Stimulated activated CD8-positive, alpha-beta memory T cell treated with anti-CD3 and anti-CD28 coated beads, Interleukin-15, amount 100 ng/mL, for 48 hours (primary cell): ENCODE measurements at places on chromosomes 3 and 15.

DNA sequence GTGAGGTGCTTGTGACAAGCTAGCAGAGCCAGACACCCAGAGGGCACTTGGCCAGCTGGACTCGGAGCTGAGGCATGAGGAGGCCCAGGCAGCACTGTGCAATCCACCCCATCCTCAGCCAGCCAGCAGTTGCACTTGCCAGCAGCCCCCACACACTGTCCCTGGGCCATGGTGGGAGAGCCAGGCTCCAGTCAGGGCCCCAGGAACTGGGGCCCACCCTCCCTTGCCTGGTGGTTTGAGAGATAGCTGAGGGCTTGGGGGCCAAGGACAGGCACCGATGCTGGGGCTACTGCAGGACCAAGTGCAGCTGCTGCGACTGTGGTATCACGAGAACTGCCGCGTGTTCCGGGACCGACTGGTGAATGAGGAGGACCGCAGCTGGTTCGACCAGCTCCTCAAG is 63.5 kb downstream of the DNAH1 start:
- no peak for DNase-seq

DNA sequence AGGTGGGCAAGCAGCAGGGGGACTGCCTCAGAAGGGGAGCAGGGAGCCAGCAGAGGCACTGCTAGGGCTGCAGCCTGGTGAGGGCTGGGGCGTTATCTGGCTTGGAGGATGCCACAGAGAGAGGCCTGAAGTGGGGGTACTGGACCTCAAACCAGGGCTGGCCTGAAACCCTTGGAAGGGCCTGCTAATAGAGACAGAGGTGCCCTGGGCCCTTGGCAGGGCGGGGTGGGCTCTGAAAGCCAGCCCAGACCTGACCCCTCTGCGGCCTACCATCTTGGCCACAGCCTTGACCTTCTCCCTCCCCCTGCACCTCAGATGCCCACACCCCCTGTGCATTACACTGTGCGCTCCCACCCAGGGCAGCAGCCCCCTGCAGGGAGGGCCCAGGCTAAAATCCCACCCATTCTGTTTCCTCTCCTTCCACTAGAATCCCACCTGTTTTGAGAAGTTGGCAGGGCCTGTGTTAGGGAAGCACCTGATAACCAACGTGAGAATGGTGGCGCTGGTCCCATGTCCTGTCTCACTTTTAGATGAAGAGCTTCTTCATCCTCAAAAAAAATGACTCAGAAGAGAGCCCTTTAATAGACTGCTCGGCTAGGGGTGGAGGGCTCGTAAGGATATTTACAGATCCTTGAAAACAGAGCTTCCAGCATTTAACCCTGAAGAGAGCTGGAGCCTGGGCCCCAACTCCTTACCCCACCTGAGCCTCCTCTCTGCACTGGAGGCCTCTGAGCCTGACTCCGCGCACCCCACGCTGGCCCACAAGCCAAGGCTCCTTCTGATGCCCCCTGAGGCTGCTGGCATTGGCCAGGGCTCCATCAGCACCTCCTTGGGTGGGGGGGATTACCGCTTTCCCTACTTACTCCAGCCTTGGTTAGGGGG is 29.8 kb downstream of the LOXL1 start:
- no peak for DNase-seq

- DNase-seq, result no peak
Observed at GRCh38 chr3:178320456-178321351, 215.5 kb upstream of the KCNMB2 start.

DNA sequence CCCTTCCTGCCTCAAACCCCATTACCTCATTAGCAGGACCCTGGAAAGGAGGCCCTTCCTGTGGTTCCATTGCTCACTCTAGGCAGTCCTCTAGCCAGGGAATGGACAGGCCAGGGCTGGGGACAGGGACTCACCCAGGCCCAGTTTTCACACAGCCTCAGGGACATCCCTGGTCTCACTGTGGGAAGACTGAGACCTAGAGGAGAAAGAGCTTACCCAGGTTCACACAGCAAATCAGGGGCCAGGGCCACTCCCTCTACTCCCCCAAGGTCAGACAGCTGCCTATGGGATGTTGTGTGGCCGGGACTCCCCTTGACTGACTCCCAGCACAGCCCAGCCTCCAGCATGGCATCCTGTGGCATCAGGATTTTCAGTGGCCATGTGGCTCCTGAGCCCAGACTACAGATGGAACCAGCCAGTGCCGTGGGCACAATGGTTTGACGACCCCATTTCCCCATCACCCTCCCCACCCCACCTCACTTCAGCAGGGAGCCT is 49.3 kb downstream of the ADAMTS7 start:
- DNase-seq, result no peak

DNA sequence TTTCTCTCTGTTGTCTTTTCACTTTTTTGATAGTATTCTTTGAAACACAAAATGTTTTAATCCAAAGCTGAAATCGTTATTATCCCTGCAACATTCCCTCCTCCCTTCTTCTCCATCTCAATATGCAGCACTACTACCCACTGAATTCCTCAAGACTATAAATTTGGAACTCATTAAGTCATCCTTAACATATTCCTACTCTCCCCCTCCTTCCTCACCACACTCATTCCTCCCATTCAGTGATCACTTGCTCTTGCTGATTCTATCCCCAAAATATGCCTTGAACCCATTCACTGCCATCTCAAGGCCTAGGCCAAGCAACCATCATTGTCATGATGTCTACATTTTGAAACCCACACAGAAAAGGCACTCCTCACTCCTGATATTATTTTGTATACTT is 2.4 kb upstream of the PIK3R4 start:
- DNase-seq, result no peak

GRCh38 chr3:24185738-24186384 is 240.8 kb downstream of the NR1D2 start:
- DNase-seq, result peak; percentile 3
